Right atrium auricular region (tissue), 2 donors: ENCODE measurements at places on chromosomes 16 and 17. TPM values are rescaled to one million over a fixed set of nuclear protein-coding genes. Genes with fewer than 3 reads are reported as not detected.

- DNase-seq = no peak
These were observed 396.5 kb upstream of the SOX9 start for GRCh38 chr17:71724339-71724738.

GRCh38 chr17:73536700-73537605, 107.3 kb downstream of the SDK2 start:
- no peak for DNase-seq

GRCh38 chr16:69301187-69301586, 10.0 kb upstream of the VPS4A start:
- no peak for DNase-seq

GRCh38 chr17:57925361-57925990, 29.7 kb downstream of the CUEDC1 start:
- DNase-seq = no peak

- no peak for DNase-seq
These were observed 33.6 kb upstream of the MED9 start for GRCh38 chr17:17443173-17443572.

DNA sequence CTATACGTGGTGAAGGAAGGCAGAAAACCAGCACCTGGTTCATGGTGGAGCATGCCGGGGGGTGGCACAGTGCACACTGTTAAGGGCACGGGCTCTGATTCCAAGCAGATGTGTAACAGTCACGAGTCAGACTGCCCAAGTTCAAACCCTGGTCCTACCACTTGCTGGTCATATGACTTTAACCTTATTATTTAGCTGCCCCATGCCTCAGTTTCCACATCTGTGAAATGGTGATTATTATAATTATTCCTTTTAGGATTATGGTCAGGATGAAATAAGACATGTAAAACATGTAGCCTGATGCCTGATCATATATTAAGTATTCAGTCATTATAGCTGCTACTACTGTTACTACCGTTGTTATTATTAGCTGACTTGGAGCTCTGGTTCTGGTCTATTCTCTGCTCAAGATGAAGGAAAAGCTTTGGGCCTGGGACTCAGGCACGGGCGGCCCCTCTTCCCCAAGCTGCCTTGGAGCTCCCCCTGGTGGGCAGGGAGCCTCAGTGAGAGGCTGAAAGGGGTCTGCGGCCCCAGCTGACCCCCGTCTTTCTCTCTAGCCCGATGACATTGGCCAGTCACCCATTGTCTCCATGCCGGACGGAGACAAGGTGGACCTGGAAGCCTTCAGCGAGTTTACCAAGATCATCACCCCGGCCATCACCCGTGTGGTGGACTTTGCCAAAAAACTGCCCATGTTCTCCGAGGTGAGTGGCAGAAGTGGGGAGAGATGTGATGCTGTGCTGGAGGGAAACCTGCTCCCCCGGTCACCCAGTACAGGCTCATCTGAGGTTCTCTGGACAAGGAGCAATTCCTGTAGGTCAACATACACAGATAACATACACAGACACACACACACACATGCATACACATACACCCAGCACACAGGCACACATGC, 14.0 kb downstream of the NR1D1 start:
- no peak for DNase-seq

DNA sequence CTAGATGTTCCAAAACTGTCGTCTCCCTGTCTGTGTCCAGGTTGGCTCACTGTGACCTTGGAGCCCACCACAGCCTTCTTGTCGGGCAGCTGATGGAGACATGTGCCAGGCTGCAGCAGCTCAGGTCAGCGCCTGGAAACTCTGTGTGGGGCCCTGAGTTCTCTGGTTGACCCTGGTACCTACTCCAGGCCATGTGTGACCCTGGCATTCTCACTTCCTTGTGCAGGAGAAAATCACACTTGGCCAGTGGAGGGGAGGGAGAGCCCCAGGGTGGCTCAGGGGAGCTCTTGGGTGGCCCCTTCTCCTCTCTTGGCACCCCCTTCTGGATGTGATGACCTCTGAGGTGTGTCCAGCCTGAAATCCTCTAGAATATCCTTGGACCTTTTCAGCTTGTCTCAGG, 25.0 kb upstream of the CPNE2 start:
- no peak for DNase-seq

- DNase-seq = no peak
These were observed 2.4 kb upstream of the MRM1 start for GRCh38 chr17:36598951-36599401.

- DNase-seq = peak; percentile 16
These were observed 9.6 kb downstream of the MYO19 start for GRCh38 chr17:36525113-36525512.

DNA sequence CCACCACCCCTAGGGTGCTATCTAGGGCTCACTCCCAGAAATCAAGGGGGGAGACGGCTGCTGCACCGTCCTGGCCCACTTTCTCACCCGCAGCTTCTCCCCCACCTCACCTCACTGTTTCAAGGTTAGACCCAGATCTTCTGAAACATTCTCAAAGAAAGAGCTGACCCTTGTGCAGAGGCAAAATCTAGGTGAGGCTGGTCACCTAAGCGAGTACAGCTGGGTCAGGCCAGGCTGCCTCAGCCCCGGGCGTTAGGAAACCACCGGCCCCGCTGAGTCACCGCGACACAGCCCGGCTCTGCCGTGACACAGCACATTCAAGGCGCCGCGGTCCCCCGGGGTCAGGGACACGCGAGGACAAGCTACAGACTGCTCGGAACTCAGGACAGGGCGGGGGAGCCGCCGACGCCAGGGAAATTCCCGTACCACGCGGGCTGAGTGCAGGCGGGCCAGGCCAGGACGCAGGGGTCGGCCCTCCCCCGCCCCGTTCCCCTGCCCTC, 27.1 kb downstream of the GNPTG start:
- DNase-seq = peak; percentile 92

DNA sequence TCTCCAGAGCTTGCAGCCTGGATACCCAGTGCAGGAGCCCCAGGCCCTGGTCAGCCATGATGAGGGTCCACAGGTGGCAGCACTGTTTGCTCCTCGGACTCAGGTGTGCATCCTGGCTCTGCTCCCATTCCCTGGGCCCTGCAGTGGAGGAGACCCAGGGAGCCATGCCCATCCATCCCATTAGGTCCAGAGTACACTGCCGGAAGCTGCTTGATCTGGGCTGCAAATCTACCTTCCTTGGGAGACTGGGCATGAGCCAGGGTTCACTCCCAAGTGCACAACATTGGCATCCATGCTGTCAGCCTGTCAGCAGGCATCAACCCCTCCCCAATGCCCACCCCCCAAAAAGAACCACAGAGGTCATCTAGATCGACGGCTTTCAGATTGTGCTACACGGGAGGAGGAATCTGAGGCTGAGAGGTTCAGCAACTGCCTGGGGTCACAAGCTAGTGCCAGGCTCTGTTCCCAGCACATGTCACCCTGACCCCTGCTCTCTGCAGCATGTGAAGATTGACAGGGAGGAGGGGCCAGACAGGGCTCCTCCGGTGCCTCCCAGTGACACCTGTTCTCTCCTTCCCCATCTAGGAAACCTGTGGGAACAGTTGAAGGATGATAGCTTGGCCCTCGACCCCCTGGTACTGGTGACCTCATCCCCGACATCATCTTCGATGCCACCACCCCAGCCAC, 15.7 kb downstream of the UNC119 start:
- DNase-seq = no peak

GRCh38 chr16:9429646-9430330, 338.3 kb downstream of the HAPSTR1 start:
- DNase-seq = no peak

DNA sequence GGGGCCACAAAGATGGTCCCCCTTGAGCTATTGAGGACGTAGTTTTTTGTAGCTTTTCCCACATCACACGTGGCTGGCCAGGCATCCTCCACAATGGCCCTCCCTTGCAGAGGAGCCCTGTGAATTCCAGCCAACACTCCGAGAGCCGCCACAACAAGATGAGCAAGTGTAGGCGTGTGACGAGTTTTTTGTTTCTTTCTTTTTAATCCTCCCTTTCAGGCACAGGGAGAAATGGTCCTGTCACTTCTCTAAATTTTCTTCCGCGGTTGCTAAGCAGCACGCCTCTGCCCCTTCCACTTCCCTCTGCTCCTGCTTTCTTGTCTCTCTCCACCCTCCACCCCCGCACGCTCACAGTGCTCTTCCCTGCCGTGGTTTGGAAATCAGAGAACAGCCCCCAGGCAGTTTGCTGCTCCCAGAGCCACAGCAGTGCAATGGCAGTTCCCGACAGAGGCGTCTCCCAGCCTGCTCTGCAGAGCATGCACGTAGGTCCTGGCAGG, 68.0 kb upstream of the MRTFB start:
- peak; percentile 72 for DNase-seq

- DNase-seq = no peak
These were observed 16.1 kb downstream of the NUDT16L1 start for GRCh38 chr16:4709481-4709880.

The NAGS gene
- total RNA-seq = 4.5 TPM

The ZNF385C gene
- not detected for total RNA-seq

The MT1A gene
- not detected for total RNA-seq

The TM4SF5 gene
- total RNA-seq = not detected

The NECAB2 gene
- total RNA-seq = 0.71 TPM

The PGS1 gene
- total RNA-seq = 21.2 TPM
